HuH-7 (cell line): ENCODE measurements at places on chromosomes 12 and 14.
A peak's percentile ranks its signal among the peaks of the same experiment; 100 is the strongest.

- DNase-seq = no peak
Observed at GRCh38 chr12:68882251-68882964, 50.6 kb downstream of the CPM start.

DNA sequence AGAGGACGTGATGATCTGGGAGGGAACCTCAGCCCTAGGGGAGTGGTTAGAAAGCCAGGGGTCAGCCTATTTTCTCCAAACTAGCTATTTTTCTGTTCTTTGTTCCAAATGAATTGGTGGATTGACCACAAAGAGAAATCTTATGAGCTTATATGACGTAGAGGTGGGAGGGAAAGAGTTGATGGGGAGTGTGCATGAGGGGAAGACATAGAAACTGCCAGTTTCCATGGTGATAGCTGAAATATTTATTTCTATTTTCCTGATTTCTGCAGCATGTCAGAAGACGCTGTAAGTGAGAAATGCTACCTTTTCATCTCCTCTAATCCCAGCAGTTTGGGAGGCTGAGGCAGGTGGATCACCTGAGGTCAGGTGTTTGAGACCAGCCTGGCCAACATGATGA is 51.4 kb upstream of the CISTR start:
- DNase-seq = no peak

- no peak for DNase-seq
Observed at GRCh38 chr12:124506145-124506831, 61.1 kb downstream of the NCOR2 start.

DNA sequence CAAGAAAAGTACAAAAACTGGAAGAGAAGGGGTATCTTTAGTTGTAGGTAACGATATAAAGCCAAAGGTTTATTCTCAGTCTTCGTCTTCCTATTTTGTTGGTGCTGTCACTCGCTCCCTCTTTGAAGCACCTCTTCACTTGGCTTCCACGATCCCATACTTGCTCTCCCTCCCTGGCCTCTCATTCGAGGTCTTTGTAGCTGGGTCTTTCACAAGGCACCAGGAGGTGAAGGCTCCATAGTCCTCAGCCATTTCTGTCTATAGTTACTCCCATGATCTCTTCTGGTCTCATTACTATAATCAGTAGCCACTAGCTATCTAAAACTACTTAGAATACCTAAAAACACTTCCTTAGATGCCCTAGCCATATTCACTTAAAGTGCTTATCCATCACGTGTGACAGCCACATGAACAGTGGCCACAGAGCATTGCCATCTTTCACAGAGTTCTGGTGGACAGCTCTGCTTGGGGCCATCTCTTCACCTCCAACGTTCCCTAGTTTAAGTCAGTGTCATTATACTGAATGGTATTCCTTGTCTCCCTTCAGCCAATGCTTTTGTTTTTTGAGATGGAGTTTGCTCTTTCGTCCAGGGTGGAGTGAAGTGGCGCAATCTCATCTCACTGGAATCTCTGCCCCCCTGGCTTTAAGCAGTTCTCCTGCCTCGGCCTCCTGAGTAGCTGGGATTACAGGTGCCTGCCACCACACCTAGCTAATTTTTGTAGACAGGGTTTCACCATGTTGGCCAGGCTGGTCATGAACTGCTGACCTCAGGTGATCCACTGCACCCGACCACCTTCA is 57.1 kb downstream of the ATP2A2 start:
- DNase-seq = no peak

DNA sequence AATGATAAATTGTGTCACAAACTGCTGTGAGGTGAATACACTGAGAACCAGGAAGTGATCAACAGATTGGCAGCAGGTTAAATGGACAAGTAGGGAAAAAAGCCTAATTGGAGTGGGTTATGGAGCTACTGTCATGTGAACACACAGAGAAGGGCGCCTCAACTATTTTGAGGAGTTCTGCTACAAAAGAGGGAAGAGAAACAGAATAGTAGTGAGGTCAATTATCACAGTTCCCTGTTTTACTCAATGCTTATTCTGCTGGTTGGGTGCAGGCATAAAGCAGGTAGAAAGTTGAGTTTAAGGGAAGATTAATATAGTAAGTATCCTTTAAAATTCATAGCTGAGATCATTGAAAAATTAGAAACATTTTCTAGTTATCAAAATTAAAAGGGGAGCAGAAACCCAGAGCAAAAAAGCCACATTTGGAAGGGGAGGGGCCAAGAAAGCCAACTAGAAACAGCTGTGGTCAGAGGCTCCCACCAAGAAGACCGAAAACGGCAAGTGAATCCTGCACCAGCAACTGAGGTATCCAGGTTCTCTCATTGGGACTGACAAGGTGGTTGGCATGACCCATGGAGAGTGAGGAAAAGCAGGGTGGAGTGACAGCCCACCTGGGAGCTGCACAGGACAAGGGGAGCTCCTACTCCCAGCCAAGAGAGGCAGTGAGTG is 105.7 kb downstream of the ZC3H14 start:
- DNase-seq = no peak

DNA sequence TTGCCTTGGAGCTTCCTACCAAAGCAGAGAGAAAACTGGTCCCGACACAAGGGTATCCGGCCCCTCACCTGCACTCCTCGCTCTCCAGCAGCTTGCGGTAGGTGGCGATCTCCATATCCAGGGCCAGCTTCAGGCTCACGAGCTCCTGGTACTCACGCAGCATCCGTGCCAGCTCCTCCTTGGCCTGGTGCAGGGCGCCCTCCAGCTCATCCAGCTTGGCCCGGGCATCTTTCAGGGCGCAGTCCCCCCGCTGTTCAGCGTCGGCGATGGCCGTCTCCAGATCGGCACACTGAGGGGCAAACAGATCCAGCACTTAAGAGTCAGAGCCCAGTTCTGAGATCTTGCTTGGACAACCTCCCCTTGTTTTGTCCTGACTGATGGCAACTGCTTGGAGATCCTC is 13.7 kb downstream of the KRT72 start:
- DNase-seq = peak; percentile 18

- no peak for DNase-seq
Observed at GRCh38 chr14:24136684-24137528, 912 bp downstream of the PSME1 start.

DNA sequence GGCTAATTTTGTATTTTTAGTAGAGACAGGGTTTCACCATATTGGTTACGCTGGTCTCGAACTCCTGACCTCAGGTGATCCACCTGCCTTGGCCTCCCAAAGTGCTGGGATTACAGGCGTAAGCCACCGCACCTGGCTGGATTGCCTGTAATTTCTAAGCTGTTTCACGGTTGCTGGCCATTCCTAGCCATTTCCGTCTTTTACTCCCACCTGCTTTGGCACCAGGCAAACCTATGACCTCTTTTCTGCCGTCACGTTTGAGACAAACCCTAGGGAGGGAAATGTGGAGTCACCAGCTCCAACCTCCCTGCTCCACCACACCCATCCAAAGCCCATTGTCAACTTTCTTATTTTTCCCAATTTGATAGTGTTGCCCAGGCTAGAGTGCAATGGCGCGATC is 1.2 kb downstream of the GPR132 start:
- no peak for DNase-seq

DNA sequence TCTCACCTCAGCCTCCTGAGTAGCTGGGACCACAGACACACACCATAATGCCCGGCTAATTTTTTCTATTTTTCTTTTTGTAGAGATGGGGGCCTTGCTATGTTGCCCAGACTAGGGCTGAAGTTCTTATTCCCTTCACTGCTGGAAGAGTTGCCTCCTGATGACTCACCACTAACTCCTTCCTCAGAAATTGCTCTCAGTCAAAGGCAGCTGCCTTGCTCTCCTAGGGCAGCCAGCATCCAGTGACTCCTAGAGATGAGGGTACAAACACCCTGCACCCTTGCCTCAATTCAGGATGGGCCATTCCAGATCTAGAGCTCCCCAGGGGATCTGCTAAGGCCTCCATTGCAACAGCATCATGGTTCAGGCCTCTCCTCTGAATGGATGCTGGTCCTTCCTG is 54.0 kb upstream of the RASSF8 start:
- DNase-seq = no peak

DNA sequence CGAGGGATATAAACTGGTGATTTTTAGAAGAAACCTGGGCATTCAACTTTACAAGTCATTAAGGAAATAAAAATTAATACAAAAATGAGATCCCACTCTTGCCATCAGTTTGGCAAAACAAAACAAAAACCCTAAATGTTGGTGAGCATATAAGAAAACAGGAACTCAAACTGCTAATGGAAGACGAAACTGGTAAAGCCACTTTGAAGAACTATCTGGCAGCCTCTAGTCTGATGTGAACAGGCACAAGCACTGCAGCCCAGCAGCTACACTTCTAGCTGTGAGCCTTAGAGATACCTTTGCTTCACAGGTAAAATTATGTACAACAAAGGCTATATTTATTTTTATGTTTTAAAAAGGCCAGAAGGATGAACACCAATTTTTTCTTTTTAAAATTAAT is 459.6 kb downstream of the ZFP36L1 start:
- no peak for DNase-seq

DNA sequence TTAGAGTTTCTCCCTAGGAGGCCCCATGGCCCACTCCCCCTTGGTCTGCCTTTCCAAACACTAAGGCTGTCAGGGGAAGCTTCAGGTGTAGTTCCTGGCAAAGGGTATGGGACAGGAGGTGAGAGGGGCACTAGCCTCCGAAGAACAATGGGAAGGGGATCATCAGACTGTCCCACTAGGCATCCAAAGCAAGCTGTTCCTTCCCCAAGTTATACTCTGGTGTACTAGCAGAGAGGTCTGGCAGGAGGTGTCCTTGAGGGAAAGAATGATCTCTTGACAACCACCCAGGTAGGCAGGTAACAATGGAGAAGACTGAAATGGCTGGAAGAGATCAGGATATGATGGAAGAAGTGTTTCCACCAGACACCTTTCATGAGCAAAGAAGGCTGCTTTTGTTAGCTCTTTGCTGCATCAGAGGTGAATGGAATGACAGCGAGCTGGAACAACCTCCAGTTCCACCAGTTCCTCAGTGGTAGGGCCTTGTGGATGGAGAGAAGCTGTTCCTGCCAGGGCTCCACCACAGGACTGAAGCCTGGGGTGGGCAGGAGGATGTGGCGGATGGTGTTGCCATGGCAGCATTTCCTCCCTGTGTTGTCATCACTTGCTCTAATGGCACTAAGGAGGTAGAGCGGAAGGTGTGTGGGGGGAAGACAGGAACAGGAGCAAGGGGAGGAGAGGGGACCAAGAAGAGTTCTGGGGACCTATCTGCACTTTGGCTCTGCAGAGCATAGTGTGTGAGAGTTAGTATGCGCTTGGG is 2.3 kb upstream of the AGAP2 start:
- no peak for DNase-seq

- no peak for DNase-seq
Observed at GRCh38 chr14:51453869-51454268, 197.8 kb upstream of the FRMD6 start.

DNA sequence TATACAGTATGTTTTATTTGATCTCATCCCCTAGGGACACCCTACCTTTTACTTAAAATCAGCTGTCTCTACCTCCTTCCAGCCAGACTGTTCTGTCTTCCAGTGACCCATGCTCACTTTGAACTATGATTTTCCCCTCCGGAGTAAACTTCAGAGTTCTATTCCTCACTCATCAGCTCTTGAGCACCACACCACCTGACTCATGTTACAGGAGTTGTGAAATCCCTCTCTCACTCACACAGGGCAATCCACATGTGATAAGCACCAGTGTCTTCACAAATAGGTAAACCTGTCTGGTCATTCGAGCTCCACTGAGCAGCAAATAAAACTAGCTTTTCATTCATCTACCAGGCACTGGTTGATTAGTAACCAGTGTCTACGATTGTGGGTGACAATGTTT is 177.3 kb upstream of the BMP4 start:
- DNase-seq = peak; percentile 34

DNA sequence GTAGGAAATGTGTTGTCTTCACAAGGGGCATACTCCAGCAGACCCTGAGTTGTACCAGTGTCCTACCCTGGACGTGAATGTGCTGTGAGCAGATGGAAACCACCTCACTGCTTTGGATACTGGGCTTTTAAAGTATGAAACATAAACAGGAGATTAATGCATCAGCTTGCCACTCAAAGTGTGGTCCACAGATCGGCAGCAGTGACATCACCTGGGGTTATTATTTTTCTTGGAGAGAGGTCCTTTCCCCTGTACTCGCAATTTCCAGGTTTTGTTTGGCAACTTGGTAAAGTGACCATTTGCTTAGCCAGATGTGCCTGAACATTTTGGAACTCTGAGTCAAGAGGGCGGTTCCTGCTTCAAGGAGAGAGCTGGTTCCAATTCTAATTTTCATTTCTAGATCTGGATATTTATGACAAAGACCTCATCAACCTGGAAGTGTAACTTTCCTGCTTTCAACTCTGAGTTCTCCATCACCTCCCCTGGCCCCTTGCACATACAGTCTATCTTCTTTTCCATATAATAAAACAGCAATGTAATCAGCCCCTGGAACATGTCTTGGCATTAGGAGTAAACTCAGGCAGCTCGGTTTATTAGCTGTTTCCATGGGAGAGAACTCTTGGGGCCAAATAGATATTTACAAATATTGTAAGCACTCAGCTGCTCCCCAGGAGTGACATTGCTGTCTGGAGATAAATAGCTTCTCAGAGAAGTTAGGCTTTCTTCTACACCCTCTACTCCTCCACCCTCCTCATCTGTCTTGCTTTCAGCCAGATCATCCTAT is 237.0 kb upstream of the TBX3 start:
- DNase-seq = no peak

GRCh38 chr14:41349289-41349910 is 257.3 kb upstream of the LRFN5 start:
- no peak for DNase-seq

- no peak for DNase-seq
Observed at GRCh38 chr12:68595241-68595640, 15.5 kb upstream of the RAP1B start.

DNA sequence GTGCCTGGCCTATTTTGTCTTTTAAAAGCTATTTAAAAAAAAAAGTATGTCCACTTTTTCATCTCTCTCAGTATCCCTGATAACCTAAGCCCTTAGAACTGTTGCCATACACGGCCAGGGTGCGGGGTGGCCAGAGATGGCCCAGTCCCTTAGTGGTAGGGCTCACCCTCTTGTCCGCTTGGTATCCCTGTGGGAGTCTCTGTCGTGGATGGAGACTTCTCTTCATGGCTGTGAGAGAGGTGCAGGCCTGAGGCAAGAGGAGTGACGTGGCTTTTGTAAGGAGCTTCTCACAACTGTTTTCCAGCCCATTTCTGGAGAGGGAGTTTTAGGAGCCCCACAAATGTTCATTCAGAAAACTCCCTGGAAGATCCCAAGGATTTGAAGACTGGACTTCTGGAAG is 26.8 kb downstream of the XRCC3 start:
- DNase-seq = no peak

DNA sequence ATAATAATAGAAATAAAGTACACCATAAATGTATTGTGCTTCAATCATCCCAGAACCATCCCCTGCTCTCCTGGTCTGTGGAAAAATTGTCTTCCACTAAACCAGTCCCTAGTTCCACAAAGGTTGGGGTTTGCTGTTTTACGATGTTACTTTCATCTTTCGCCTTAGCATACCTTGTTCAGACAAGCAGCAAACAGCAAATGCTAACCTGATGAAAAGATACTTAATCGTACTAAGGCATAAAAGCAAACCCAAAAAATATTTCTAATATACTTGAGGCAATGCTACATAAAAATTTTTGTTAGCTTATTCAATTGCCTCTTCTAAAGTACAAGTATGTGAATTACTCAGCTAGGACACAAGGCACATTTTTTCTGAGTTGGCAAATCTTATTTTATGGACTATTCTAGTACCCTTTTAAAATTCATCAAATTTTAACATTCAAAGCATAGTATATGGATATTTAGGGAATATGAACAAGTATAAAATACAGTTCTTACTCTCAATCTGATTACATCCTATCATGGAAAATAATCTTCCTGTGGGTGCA is 97.1 kb upstream of the PLEKHG7 start:
- DNase-seq = no peak
